ENCODE measurements at places on chromosomes 5 and 9. TPM values are rescaled to one million over a fixed set of nuclear protein-coding genes. Genes with fewer than 3 reads are reported as not detected.

DIPK1B gene
- polyA plus RNA-seq, result 47.3 TPM

PCDHB4 gene
- polyA plus RNA-seq, result 2.0 TPM

CKS2 gene
- 79.2 TPM for polyA plus RNA-seq

GLRX gene
- polyA plus RNA-seq, result 82.4 TPM

DNA sequence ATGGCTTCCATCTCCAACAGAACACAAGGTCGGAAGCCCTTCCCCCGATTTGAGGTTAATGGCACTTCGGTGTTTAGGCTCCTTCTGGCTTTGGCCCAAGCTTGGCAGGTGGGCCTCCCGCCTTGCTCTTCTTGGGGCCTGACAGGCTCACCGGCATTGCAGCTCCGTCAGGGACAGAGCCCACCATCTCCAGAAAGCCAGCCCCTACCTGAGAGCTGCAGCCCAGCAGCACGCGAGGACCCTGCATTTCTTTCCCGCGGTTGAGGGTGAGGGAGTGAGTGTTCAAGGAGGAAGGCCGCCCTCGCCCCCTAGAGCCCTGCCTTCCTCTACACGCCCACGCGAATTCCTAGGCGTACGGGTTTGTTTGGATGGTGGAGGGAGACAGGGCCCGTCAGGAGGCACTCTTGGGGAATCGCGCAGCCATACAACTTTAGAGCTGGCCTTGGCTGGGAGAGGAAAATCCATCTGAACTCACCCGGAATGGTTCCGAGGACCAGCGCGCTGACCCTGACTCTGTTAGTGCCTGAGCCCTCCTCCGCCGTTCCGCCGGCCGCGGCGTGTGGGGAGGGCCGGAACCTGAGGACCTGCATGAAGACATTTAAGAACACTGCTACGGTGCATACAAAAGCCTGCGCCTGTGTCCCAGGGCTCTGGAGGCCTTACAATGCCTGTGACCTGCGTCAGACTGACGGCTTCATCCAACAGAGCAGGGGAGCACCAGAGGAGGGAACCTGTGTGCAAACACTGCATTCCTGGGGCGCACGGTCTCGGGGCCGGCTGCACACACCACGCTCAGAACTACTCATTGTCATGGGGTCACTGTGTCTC is 73.8 kb downstream of the MRPL36 start:
- no peak for DNase-seq
